Lower lobe of right lung (tissue), 2 donors: ENCODE measurements at places on chromosomes 12 and 14. TPM values are rescaled to one million over a fixed set of nuclear protein-coding genes. Genes with fewer than 3 reads are reported as not detected.

Gene SSTR1
- 8.7 TPM for total RNA-seq

Gene PFDN5
- 474 TPM for total RNA-seq

DNA sequence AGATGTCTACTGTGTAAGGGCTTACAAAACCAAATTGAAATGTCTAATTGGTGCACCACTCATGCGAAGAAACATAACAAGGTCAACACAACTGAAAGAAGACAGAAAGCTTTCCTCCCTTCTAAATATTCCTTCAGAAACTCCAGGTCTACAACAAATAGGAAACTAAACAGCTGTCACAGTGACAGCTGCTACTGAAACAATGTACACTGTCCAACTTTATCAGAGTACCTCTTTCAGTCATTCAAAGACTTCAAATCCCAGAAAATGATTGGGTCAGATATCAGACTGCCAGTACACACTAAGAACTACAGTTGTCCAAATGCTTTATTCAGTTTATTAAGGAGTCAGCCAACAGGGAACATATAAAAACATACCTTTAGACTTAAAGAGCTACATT is 35.2 kb downstream of the CEP128 start:
- DNase-seq, result no peak
- no peaks in the 10 kb centered on the region for H3K36me3 ChIP-seq
- H3K27me3 ChIP-seq, result no peaks in the 10 kb centered on the region
- no peak overlapping the region for H3K4me3 ChIP-seq
- H3K27ac ChIP-seq, result no peak overlapping the region

DNA sequence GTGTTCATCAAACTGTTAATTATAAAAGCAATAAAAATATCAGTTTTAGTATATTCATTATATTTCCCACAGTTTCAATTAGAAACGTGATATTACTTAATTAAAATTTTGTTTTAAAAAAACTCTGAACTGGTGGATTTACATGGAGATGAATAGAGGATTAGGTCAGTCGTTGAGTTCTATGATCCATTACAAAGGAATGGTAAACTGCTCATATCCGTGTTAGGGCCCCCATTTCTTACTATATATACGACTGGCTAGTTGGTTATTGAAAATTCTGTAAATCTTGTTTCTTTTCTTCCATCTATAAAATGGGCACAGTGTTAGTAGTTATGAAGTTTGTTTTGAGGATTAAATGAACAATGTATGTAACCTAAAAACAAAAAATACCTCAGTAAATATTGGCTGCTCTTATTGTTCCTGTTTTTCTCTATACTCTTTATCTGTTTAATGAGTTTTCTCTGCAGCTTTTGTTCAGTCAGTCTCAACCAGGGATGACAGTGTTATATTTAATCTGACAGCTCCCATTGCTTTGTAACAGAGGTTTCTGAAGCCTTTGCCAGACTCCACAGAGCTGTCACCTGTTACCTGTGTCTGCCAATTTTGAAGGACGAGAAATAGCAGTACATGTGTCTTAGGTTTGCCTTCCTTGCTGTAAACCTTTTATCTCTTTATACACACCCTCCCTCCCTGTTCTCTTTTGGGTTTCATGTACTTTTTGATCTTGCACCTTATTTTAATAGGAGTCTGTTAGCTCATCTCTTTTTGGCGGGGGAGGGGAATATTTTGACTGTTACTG is 41.5 kb downstream of the FRS2 start:
- no peak overlapping the region for H3K4me3 ChIP-seq
- no peak overlapping the region for H3K27ac ChIP-seq
- H3K36me3 ChIP-seq, result no peaks in the 10 kb centered on the region

GRCh38 chr14:32230181-32230580 is 27.1 kb upstream of the RNU6-8 start:
- H3K36me3 ChIP-seq, result no peaks in the 10 kb centered on the region
- H3K27ac ChIP-seq, result no peak overlapping the region
- peaks cover 15% of the 10 kb centered on the region for H3K4me1 ChIP-seq
- H3K27me3 ChIP-seq, result no peaks in the 10 kb centered on the region

DNA sequence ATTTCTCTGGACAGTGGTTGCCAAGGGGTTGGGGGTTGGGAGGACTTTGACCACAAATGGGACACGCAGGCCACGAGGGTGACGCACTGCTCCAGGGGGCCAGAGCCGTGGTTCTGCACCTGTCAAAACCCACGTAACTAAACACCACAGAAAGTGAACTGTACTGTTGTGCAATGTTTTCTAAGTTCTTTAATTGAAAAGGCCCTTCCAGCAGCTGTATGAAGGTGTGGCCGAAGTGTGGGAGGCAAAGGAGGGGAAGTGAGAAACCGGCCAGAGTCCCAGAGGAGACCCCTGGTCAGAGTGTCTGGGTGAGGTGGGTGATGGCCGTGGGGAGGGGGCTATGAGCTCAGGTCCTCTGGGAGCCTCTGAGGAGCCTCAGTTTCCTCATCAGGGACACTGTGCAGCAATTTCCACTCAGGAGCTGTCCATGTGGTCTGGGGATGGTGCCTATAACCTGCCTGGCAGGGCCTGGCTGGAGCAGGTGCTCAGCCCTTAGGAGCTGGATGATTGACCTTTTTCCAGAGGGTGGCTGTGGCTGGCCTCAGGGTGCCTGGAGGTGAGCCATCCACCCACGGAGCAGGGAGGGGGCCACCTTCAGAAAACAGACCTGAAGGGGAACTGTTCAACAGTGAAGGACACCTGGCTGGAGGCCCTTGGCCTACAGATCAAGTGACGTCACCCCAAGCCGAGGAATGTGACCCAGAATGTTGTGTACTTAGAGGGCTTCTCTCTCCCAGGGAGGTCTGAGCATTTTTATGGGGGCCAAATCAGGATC is 9.8 kb upstream of the BDKRB2 start:
- no peak overlapping the region for H3K4me3 ChIP-seq
- H3K36me3 ChIP-seq, result no peaks in the 10 kb centered on the region
- no peaks in the 10 kb centered on the region for H3K27me3 ChIP-seq
- DNase-seq, result peak; percentile 70
- H3K4me1 ChIP-seq, result peaks cover 21% of the 10 kb centered on the region

- no peak for DNase-seq
- H3K27ac ChIP-seq, result no peak overlapping the region
- H3K27me3 ChIP-seq, result no peaks in the 10 kb centered on the region
- no peak overlapping the region for H3K4me3 ChIP-seq
Observed at GRCh38 chr12:879641-880040, 69.9 kb downstream of the RAD52 start.
